EH (cell line): ENCODE measurements at places on chromosomes 16 and 17.
A peak's percentile ranks its signal among the peaks of the same experiment; 100 is the strongest.

DNA sequence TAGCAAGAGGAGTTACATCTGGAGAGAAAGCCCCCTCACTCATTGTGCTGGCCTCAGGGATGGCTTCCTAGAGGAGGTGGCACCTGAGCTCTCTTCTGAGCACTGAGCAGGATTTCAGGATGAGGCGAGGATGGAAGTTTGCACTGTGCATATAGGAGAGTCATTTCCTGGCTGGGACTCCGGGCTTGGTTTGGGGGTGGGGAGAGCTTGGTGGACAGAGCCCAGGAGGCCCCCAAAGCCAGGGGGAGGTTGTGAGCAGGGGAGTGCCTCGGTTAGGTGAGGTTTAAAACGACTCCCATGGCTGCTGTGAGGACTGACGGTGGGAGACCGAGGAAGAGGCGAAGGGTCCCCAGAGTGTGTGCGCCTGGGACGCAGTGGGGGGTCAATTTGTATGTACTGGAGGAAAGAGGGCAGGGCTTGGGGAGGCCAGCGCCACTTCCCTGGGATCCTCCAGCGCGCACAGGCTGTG is 1.2 kb downstream of the CAMKK1 start:
- peak; percentile 34 for DNase-seq

DNA sequence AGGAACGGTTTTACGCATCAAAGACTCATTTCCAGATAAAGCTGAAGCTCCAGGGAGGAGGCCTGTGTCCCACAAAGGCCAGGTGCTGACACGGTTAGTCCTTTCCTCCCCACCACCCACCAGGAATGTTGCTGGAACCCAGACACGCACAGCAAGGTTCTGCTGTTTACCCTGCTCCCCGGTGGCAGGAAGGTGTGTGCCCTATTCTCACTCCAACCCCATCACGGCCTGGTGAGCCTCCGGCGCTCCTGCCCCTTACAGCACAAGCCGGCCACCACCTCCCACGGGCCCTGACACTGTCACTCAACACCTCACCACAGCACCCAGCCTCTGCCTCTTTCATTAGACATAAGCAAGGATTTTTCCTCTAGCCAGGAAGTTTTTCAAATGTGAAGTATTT is 47.8 kb downstream of the ANKRD11 start:
- no peak for DNase-seq

- DNase-seq, result no peak
Measured at GRCh38 chr17:4766201-4766600, 5.5 kb upstream of the TM4SF5 start.

DNA sequence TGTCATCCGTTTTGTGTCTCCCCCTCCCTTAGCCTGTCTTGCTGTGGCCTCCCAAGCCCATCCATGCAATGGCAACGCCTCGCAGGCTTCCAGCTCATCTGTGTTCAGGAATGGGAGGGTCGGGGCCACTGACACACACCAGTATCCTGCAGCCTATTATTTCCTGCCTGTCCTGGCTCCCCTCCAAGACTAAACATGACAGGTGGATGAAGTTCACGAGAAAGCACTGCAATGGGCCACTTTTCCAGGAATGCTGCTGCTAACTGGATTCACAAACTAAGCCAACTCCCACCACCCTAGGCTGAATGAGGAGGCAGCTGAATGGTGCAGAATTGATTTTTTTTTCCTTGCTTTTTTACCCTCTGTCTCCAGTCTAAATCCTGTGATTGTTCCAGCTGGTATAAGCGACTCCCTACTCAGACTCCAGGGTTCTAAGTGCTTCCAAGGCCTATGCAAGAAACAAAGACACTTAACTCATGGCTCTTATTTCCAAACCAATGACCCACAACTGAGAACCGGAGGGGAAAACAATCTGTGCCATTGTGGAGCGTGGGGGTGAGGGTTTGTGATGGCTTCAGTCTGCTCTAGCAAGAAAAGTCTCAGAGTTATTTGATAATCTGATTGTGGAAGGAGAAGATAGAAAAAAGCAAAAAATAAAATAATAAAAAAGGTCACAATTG is 23.3 kb downstream of the TMEM100 start:
- no peak for DNase-seq

DNA sequence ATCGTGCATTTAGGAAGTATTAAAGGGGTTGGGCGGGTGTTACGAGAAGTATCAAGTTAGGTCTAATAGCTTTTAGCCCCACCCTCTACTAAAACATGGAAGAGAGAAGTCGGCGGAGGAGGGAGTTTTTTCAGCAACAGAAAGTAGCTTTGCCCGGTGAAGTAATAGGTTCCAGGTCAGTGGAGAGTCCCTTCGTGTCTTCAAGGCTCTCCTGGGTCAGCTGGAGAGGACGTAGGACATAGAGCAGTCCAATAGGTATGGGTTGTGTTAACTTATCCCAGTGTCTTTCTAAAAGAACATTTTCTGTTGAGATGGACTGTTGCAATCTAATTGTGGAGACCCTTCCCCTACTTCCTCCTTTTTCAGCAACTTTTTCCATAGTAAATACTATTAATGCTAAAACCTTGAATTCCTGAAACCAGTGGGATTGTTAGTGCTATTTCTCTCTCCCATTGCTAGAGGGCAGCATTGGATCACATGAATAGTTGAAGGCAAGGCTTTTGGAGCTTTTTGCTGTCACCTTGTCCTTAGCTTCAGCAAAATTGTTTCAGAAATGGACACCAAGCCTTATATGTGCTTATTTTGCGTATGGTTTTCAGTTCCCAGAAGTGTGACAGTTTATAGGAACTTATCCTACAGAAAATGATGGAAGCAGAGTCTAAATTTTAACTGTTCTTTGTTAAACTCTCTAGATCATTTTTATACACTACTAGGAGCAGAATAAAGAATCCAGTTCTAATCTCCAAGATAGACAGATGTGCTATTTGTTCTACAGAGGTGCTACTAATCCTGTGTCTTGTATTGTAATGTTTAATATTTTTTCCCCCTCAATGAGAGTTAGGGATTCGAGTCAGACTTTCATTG is 38.4 kb downstream of the UTP18 start:
- DNase-seq, result peak; percentile 53

GRCh38 chr16:31489616-31490584 is 7.0 kb downstream of the SLC5A2 start:
- DNase-seq, result no peak

DNA sequence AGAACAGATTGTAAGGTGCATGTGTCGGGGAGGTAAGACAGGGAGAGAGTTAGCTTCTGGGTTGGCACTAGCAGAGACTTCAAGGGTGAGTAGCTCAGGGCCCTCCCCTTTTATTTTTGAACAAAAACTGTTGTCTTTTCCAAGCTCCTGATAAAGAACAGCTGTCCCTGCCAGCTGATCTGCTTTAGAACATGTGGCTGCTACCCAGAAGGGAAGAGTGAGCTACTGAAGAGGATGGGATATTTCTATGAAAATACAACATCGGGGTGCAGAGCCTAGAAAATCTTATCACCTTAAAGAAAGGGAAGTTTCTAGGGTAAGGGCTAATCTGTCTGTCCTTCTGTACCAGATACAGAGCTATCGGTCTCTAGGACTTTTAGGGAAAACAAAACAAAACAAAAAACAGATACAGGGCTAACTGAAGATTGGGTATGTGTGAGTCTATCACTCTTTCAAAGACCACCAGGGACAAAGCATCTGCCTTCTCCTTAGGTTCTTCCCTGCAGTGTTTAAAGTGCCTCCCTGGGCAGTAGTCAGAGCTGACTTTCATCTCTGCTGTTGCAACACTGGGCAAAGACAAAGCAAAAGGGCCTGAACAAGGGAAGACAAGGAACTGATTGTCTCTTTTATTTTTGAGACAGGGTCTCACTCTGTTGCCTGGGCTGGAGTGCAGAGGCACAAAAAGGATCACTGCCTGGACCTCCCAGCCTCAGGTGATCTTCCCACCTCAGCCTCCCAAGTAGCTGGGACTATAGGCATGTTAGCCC is 5.0 kb upstream of the DHRS13 start:
- no peak for DNase-seq

- DNase-seq, result no peak
Measured at GRCh38 chr16:55179852-55180585, 144.0 kb upstream of the IRX6 start.

- peak; percentile 27 for DNase-seq
Measured at GRCh38 chr17:64262198-64262999, 661 bp downstream of the TEX2 start.

DNA sequence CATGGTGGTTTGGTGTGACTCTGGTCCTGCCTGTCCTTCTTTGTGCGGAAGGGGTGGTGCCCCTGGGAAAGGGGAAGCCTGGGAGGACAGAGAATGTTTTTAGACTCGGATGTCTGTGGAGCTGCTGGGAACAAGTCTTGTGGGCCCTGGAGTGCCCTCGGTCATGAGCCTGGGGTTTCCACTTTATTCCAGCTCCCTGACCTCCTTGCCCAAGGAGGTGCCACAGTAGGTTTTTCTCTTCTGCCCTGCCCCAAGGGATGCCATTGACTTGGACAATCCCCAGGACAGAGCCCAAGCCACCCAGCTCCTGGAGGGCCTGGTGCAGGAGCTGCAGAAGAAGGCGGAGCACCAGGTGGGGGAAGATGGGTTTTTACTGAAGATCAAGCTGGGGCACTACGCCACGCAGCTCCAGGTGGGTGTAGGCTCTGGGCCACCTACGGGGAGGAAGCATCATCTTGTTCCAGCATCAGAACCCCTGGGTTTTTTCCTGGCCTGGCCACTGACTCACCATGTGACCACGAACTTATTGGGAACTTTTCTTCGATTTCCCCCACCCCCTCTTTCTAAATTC is 1.4 kb downstream of the STAT5A start:
- no peak for DNase-seq

GRCh38 chr17:66203274-66204015 is 11.5 kb upstream of the CEP112 start:
- DNase-seq, result no peak

- no peak for DNase-seq
Measured at GRCh38 chr17:17624741-17625140, 33.2 kb upstream of the PEMT start.

DNA sequence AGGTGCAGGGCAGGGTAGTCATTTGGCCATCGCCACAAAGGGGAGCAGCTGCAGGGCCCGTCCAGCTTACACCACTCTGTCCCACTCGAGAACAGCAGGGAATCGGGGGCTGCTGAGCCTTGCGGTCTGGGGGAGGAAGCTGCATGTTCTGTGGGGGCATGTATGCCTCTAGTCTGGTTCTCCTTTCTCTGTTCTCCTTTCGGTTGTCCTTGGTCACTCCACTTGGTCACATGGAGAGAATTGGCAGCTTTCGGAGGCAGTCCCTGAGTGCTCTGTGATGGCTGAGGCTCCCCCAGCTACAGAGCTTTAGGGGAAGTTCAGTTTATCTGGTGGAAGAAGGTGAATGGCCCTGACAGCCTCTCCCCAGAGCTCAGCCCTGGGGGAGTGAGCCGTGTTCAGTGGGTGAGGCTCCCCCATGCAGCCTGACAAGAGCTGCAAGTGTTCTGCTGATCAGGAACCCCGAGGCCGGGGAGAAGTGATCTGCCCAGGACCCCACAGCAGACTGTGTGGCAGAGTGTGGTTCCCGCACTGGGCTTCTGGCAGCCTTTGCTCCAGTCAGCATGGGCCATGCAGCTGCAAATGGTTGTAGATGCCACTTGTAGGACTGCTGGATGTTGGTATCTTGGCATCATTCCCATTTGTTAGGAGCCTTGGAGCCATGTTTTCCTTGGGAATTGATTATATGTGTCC is 22.3 kb upstream of the SMPD3 start:
- no peak for DNase-seq

GRCh38 chr17:33615861-33616260 is 322.8 kb upstream of the ASIC2 start:
- DNase-seq, result no peak

DNA sequence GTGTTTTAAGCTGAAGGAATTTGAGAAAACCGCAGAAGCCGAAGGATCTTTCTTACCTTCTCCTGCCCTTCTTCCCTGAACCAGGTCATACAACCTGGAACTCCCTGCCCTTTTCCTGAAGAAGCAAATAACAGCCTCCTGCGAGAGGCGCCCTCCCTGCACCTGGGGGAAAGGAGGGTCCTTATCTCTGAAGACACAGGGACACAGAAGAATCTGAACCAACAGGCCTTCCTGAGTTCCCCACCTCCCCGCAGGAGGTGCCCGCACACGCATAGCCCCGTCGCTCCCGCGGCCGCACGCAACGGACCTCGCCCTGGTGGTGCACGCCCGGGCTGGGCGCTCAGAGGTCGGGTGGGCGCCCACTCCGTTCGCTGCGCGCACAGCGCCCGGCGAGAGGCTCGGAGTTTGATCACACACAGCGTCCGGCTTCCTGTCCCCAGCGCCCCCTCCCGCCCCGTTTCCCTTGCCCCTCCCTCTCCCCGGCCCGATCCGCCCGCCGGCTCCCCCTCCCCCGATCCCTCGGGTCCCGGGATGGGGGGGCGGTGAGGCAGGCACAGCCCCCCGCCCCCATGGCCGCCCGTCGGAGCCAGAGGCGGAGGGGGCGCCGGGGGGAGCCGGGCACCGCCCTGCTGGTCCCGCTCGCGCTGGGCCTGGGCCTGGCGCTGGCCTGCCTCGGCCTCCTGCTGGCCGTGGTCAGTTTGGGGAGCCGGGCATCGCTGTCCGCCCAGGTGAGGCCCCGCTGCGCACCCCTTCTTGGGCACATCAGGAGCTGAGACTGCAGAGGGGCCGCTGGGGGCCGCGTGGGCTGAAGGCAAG is at the start of gene TNFSF12:
Gene TNFSF12, plus strand, starts transcription at position 474 of the 816 bp plus-strand sequence. Its CDS starts 96 bp downstream, at position 570.
- peak; percentile 62 for DNase-seq

GRCh38 chr17:61058066-61058465 is 341.6 kb upstream of the TBX2 start:
- DNase-seq, result no peak

GRCh38 chr17:82495844-82496528 is 23.5 kb upstream of the FOXK2 start:
- DNase-seq, result no peak
